ENCODE measurements at places on chromosomes 1 and 21. TPM values are rescaled to one million over a fixed set of nuclear protein-coding genes. Genes with fewer than 3 reads are reported as not detected.

ARHGEF2 gene
- polyA plus RNA-seq, result 55.0 TPM

CFHR5 gene
- polyA plus RNA-seq, result not detected

VANGL2 gene
- polyA plus RNA-seq, result 118 TPM

PGLYRP3 gene
- not detected for polyA plus RNA-seq

CCDC181 gene
- 1.2 TPM for polyA plus RNA-seq

AGT gene
- 0.27 TPM for polyA plus RNA-seq

RYR2 gene
- 1.3 TPM for polyA plus RNA-seq

LRRC39 gene
- 0.33 TPM for polyA plus RNA-seq

RPL22 gene
- polyA plus RNA-seq, result 133 TPM

METTL25B gene
- 30.1 TPM for polyA plus RNA-seq

PAX7 gene
- polyA plus RNA-seq, result not detected

GRIK1 gene
- polyA plus RNA-seq, result 0.19 TPM

- H3K4me1 ChIP-seq, result no peaks in the 10 kb centered on the region
- DNase-seq, result no peak
- H3K4me3 ChIP-seq, result no peak overlapping the region
- H3K27me3 ChIP-seq, result no peaks in the 10 kb centered on the region
- H3K27ac ChIP-seq, result no peak overlapping the region
- H3K36me3 ChIP-seq, result no peaks in the 10 kb centered on the region
Measured at GRCh38 chr1:36560177-36560576, 77.5 kb upstream of the CSF3R start.

- no peak overlapping the region for H3K4me3 ChIP-seq
- H3K27me3 ChIP-seq, result no peaks in the 10 kb centered on the region
- DNase-seq, result no peak
- H3K27ac ChIP-seq, result no peak overlapping the region
- no peaks in the 10 kb centered on the region for H3K36me3 ChIP-seq
- H3K4me1 ChIP-seq, result no peaks in the 10 kb centered on the region
Measured at GRCh38 chr1:147820761-147821297, 60.4 kb upstream of the GJA5 start.

GRCh38 chr1:175186433-175187160, 6.0 kb downstream of the KIAA0040 start:
- no peaks in the 10 kb centered on the region for H3K27me3 ChIP-seq
- no peak for DNase-seq
- no peak overlapping the region for H3K27ac ChIP-seq

- no peaks in the 10 kb centered on the region for H3K27me3 ChIP-seq
- no peak overlapping the region for H3K27ac ChIP-seq
- no peaks in the 10 kb centered on the region for H3K36me3 ChIP-seq
- no peak overlapping the region for H3K4me3 ChIP-seq
Measured at GRCh38 chr1:204792354-204792692, 78.3 kb upstream of the NFASC start.

DNA sequence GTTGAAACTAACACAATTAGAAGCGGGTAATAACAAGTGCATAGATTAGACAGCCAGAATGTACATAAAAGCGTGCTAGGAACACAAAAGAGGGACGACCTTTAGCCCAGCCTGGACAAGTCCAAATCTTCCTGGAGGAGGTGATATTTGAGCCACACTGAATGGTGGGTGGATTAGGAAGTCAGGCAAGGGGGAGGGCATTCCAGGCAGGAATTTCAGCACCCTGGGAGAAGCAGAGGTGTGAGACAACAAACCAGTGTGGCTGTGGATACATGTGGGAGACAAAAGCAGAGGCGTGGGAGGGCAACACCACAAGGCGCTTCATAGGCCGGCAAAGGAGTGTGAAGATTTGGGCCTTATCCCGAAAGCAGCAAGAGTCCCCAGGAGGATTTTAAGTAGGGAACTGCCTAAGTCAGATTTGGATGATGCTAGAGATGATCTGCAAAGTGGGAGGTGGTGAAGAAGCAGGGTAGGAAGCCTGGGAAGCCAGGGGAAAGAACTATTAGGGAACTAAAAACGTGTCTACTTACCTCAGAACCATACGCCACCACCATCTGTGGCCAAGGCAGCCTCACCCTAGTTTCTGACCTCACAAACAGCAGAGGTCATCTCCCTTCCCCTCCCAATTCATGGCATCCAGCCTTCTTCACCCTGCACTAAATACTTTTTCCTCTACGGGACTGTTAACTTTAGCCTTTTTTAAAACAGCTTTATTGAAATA, 81.8 kb downstream of the GLUL start:
- no peak overlapping the region for H3K27ac ChIP-seq
- no peaks in the 10 kb centered on the region for H3K36me3 ChIP-seq
- no peak for DNase-seq
- H3K4me1 ChIP-seq, result peaks cover 2% of the 10 kb centered on the region
- no peaks in the 10 kb centered on the region for H3K27me3 ChIP-seq

GRCh38 chr1:177907000-177907399, 62.9 kb downstream of the SEC16B start:
- H3K27ac ChIP-seq, result no peak overlapping the region
- H3K27me3 ChIP-seq, result no peaks in the 10 kb centered on the region
- no peaks in the 10 kb centered on the region for H3K4me1 ChIP-seq
- DNase-seq, result no peak
- no peak overlapping the region for H3K4me3 ChIP-seq
- no peaks in the 10 kb centered on the region for H3K36me3 ChIP-seq

DNA sequence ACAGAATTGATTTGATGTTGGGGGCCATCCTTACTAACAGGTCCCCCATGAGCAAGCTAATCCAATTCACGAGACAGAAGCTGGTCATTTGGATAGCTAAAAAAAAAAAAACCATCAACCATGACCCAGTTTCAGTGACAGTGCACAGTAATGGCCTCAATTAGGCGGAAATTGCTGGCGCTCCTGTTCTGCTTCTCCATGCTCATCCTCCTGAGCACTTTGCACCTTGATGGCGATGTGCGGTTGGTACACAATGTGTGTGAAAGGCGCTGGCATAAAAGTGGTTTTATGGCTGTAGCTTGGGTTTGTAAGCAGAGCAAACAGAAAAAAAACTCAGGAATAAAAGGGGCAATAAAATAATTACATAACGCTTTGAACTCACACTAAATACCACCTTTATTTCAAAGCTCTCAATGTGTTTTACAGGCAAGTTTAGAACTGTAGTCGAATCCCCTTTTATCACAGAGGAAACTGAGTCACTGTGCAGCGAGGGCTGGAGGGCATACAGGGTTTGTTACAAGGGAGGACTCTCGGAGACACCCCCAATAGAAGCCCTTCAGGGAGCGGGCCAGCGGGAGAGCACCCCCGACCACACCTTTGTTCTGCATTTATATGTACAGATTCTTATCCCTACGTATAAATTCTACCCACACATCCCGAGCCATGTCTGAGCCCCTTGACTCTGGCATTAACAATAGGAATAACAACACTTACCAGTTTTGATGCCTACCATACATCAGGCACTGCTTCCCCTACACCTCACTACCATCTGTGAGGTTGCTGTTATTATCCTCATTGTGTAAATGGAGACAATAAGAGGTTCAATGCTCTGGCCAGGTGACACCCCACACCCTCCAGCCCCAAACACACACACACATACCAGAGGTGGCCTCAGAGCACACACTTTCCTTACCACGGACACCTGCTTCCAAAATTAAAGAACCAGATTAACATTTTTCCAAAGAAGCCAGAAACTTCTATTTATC, 213.5 kb upstream of the IRF2BP2 start:
- H3K4me3 ChIP-seq, result no peak overlapping the region
- no peaks in the 10 kb centered on the region for H3K27me3 ChIP-seq
- H3K36me3 ChIP-seq, result no peaks in the 10 kb centered on the region
- DNase-seq, result no peak
- H3K4me1 ChIP-seq, result no peaks in the 10 kb centered on the region

- H3K27ac ChIP-seq, result no peak overlapping the region
- H3K4me1 ChIP-seq, result no peaks in the 10 kb centered on the region
- no peaks in the 10 kb centered on the region for H3K36me3 ChIP-seq
- H3K27me3 ChIP-seq, result no peaks in the 10 kb centered on the region
- no peak for DNase-seq
- no peak overlapping the region for H3K4me3 ChIP-seq
Measured at GRCh38 chr21:21373969-21374368, 375.8 kb downstream of the NCAM2 start.

DNA sequence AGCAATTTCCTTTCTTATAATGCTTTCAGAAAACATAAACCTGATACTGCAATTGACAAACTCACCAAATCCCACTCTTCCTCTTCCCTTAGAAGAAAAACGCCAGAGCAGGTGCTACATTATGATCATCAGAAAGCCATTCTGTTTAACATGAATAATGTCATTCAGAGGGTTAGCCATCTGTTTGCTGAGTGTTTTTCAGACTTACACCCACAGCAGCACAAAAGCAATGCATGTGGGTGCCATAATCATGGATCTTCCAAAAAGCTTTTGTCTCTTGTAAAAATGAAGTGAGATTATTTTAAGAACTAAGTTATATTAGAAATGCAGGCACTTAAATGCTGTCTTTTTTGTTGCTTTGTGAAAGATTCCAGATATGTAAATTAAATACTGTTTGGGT, 204.6 kb upstream of the TMPRSS15 start:
- H3K27ac ChIP-seq, result no peak overlapping the region
- no peak overlapping the region for H3K4me3 ChIP-seq
- no peaks in the 10 kb centered on the region for H3K27me3 ChIP-seq

DNA sequence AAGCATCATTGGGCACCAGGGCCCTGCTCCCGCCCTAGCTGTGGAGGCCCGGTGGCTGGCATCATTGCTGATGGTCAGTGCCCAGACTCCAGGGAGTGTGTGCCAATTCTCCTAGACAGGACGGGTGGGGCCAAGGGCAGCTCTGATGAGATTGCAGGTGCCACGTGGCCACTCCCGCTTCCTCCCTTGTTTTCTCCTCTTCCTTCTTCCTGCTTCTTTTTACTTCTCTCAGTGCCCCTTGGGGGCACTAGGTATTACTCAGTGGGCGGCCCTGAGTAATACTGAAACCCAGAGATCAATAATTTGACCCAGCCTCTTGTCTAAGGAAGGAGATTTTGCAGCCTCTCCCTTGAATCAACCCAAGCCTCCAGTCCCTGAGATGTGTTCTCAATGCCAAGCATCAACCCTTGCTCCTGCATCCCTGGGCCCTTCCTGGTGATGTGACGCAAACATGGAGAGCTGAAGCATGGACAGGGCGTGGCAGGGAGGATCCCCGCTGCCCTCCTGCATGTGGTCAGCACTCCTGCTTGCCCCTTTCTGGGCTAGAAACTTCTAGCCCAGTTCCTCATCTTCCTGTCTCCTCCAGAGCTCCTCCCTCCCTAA, 32.4 kb downstream of the CDK18 start:
- H3K36me3 ChIP-seq, result no peaks in the 10 kb centered on the region
- H3K27ac ChIP-seq, result no peak overlapping the region
- H3K4me3 ChIP-seq, result no peak overlapping the region
- DNase-seq, result no peak

DNA sequence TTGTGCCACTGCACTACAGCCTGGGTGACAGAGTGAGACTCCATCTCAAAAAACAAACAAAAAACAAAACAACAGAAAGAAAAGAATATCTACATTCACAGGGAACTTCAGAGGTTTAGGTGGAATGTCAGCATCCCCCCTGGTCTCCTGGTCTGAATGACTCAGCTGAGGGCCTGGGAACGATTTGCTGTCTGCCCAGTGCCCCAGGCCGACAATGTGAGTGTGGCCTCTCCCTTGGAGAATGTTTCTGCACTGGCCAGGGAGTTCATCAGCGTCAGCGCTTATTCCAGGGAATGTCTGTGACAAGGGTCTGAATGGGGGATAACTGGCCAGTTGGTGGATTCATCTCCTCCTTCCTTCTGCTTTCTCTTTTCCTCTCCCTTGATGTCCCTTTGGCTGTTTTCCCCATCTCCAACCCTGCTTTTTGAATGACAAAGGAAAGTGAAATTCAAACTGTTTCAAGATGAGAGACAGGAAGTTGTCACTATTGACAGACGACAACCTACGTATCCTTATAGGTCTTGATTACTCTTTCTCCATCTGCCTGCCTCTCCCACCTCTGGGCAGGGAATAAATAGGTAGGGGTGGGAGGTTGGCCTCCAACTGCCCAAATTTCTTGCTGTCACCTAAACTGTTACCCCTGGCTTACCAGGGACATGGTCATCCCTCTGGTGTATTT, 213.1 kb downstream of the HHAT start:
- no peaks in the 10 kb centered on the region for H3K27me3 ChIP-seq
- H3K4me1 ChIP-seq, result peaks cover 3% of the 10 kb centered on the region
- DNase-seq, result no peak
- H3K36me3 ChIP-seq, result no peaks in the 10 kb centered on the region
- no peak overlapping the region for H3K27ac ChIP-seq
- no peak overlapping the region for H3K4me3 ChIP-seq

GRCh38 chr1:201717286-201717685, 111.7 kb upstream of the IPO9 start:
- H3K4me1 ChIP-seq, result peaks cover 7% of the 10 kb centered on the region
- H3K36me3 ChIP-seq, result no peaks in the 10 kb centered on the region
- DNase-seq, result no peak
- no peaks in the 10 kb centered on the region for H3K27me3 ChIP-seq

DNA sequence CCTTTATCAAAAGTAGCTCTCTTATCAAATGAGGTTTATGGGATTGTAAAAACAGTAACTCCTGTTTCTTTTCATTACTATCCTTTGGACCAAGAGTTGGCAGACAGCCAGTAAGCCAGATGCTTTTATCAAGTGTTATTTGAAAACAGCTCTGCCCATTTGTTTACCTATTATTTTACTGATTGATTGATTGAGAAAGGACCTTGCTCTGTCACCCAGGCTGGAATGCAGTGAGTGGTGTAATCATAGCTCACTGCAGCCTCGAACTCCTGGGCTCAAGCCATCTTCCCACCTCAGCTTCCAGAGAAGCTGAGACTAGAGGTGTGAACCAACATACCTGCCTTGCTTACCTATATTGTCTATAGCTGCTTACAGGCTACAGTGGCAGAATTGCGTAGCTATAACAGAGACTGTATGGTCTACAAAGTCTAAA, 3.6 kb downstream of the PRKAB2 start:
- peaks cover 6% of the 10 kb centered on the region for H3K4me1 ChIP-seq
- H3K27ac ChIP-seq, result no peak overlapping the region
- H3K4me3 ChIP-seq, result no peak overlapping the region
- no peaks in the 10 kb centered on the region for H3K36me3 ChIP-seq

GRCh38 chr1:216005916-216006315, 417.3 kb downstream of the USH2A start:
- H3K4me1 ChIP-seq, result no peaks in the 10 kb centered on the region
- H3K27me3 ChIP-seq, result no peaks in the 10 kb centered on the region
- H3K36me3 ChIP-seq, result no peaks in the 10 kb centered on the region
- H3K4me3 ChIP-seq, result no peak overlapping the region

DNA sequence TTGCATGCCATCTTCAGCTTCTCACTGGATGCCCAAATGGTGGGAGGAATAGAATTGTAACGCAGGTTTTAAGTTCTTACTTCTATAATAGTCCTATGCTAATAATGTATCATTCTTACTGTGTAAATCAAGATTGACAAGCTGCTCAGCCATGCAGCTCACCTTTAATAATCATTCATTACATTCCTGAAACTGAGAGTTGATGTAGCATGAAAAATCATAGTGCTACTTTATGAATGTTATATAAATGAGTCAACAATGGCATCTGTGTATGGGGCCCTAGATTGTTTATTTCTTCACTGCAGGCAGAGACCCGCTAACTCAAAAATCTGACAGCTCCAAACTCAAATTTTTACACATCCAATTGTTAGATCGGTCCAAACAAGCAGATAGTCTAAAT, 34.4 kb downstream of the FH start:
- H3K4me3 ChIP-seq, result no peak overlapping the region
- DNase-seq, result no peak
- H3K36me3 ChIP-seq, result no peaks in the 10 kb centered on the region
- H3K4me1 ChIP-seq, result no peaks in the 10 kb centered on the region
- H3K27me3 ChIP-seq, result no peaks in the 10 kb centered on the region

- no peaks in the 10 kb centered on the region for H3K27me3 ChIP-seq
- H3K4me1 ChIP-seq, result peaks cover 6% of the 10 kb centered on the region
- no peaks in the 10 kb centered on the region for H3K36me3 ChIP-seq
- no peak for DNase-seq
- H3K27ac ChIP-seq, result no peak overlapping the region
Measured at GRCh38 chr1:244173240-244173639, 122.2 kb downstream of the ZBTB18 start.

All from H1 (cell line).